D721Med (cell line): ENCODE measurements at places on chromosomes 12 and 14.

DNA sequence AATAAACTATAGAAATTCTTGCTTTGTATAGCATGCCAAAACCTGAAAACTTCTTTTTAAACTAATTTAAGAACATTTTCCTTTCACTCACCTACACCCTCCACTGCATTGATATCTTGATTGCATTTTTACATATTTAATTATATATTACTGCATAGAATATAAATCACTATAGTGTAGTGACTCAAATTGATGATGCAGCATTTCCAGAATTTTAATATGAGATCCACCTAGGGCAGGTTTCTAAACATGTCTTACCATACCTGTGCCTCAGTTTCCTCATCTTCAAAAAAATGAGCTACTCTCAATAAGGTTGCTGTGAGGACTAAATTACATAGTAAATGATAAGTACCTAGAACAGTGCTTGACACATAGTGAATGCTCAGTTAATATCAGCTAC is 881.5 kb downstream of the RPS29 start:
- DNase-seq = no peak

- DNase-seq = no peak
These were observed 89.6 kb upstream of the ATF7IP start for GRCh38 chr12:14275886-14276285.

DNA sequence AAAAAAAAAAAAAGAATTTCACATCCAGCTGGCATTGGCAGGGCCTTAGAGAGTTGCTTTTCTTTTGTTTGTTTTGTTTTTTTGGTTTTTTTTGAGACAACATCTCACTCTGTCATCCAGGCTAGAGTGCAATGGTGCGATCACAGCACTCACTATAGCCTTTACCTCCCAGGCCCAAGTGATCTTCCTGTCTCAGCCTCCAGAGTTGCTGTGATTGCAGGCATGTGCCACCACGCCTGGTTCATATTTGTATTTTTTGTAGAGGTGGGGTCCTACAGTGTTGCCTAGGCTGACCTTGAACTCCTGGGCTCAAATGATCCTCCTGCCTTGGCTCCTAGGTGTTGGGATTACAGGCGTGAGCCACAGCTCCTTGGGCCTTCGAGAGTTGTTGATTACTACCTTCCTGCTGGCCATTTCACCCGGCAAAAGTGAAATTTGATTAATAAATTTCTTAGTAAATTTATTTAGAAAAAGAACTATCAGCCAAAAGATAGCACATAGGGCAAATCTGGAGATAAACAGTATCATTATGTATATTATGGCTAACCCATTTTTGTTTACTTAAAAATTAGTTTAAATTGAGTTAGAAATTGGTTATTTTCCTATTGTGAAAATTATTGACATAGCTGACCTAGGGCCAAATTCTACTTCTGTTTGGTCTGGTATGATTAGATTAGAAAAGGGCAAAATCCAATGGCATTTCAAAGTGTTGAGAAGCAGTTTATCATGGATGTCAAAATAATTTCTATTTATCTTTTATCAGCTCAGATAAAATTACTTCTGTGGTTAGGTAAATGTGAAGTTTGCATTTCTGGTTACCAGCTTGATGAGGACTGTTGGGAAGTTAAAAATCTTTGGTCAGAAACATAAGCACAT is 12.6 kb downstream of the ACTR6 start:
- DNase-seq = no peak

DNA sequence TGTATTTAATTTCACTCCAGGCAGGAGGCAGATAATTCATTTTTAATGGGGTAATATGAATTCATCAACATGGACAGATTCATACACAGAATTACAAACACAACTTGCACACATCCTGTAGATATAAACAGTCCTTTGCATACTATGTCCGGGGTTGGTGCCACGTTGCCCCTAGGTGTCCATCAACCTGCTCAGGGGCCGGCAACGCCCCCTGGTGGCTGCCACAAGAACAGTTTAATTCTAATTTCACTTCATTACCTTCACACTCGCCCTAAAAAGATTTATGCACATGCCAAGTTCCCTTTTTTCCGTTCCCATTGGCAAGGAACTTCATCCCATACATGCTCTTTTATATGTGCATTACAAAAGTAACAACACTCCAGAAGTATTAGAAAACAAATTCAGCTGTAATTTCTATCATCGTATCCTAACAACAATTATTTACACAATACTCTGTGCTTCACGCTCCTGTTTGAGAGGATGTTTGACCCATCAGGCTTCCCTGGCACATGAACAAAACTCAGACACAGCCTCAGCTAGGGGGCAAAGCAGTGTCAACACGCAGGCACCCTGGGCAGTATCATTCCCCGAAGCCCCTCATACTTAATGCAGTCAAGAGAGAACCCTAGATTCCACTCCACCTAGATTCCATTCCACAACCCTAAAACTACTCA is 15.5 kb downstream of the MANSC1 start:
- DNase-seq = no peak

DNA sequence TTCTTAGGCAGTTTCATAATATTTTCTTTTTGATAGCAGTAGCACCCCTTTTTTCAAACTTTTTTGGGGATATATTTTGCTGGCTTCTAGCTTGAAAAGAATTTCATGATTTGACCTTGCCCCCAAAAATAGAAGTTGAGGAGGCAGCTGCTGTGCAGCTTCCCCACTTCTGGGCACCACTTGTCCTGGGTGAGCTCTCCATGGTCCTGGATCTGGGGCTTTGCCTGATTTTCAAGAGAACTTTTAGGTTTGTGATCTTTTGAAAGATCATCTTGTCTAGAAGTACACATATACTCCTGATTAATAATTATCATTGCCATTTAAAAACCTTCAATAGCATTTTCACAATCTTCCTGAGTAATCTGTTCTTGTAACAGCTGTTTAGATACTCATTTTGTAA is 271.6 kb downstream of the NPAS3 start:
- no peak for DNase-seq

GRCh38 chr14:56119201-56119981 is 1.2 kb downstream of the PELI2 start:
- DNase-seq = no peak

DNA sequence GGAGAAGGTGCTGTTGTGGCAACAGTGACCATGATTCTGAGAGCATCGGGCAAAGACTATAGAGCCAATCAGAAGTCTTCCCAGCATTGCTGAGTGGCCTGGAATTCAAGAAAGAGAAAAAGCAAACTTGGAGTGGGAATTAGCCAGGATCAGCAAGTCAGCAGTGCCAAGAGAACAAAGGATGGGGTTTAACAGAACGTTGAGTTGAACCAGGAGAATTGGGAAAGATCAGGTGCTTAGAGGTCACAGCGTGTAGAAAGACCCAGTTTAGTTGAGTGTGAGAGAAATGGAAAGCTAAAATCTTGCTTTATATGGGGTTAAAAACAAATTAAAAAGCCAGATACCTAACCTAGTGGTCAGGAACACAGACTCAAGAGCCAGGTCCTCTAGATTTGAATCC is 90.5 kb upstream of the DNM1L start:
- DNase-seq = no peak

DNA sequence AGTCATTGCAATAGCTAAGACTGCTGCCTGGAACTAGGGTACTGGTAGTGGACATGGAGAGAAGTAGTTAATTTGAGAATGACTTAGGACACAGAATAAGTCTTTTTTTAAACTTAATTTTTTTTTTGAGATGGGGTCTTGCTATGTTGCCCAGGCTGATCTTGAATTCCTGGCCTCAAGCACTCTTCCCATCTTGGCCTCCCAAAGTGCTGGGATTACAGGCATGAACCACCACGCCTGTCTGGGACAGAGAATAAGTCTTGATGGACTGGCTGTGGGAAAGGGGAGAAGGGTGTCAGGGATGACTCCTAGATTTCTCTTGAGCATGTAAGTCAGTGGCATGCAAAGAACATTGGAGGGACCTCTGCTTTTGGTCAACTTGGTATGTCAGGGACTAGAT is 42.9 kb downstream of the LIN52 start:
- DNase-seq = no peak

- peak; percentile 97 for DNase-seq
These were observed 8.3 kb upstream of the MTA1 start for GRCh38 chr14:105411017-105411941.

DNA sequence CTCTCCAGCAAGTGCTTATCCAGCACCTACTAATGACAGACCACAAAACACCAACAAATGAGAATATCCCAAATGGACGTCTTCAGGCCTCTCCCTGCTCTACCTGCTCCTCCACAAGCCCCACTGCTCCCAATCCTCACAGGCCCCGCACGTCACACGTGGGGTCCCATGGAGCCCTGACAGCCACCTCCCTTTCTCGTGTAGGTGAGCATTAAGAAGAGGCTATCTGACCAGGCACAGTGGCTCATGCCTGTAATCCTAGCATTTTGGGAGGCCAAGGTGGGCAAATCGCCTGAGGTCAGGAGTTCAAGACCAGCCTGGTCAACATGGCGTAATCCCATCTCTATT is 5.4 kb downstream of the RIMBP2 start:
- no peak for DNase-seq

- no peak for DNase-seq
These were observed 15.4 kb upstream of the BCL11B start for GRCh38 chr14:99287269-99287942.

- DNase-seq = no peak
These were observed 412.1 kb downstream of the DAD1 start for GRCh38 chr14:22176957-22177356.

DNA sequence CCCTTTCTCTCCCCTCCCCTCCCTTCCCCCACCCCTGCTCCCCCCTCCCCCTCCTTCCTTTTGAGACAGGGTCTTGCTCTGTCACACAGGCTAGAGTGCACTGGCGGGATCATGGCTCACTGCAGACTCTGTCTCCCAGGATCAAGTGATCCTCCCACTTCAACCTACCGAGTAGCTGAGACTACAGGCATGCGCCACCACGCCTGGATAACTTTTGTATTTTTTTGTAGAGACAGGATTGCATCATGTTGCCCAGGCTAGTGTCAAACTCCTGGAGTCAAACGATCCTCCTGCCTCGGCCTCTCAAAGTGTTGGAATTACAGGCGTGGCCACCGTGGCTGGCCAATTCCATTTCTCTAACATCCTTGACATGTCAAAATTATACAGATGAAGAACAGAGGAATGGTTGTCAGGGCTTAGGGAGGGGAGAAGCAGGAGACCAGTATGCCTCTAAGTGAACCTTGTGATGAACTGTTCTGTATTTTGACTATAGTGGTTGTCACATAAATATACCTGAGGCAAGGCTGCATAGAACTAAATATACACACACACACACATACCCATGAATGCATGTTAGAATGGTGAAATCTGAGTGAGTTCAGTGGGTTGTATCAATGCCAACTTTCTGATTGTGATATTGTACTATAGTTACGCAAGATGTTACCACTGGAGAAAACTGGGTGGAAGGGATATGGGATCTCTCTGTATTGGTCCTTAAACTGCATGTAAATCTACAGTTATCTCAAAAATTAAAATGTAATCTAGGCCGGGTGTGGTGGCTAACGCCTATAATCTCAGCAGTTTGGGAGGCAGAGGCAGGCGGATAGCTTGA is 3.6 kb upstream of the CFAP73 start:
- no peak for DNase-seq

DNA sequence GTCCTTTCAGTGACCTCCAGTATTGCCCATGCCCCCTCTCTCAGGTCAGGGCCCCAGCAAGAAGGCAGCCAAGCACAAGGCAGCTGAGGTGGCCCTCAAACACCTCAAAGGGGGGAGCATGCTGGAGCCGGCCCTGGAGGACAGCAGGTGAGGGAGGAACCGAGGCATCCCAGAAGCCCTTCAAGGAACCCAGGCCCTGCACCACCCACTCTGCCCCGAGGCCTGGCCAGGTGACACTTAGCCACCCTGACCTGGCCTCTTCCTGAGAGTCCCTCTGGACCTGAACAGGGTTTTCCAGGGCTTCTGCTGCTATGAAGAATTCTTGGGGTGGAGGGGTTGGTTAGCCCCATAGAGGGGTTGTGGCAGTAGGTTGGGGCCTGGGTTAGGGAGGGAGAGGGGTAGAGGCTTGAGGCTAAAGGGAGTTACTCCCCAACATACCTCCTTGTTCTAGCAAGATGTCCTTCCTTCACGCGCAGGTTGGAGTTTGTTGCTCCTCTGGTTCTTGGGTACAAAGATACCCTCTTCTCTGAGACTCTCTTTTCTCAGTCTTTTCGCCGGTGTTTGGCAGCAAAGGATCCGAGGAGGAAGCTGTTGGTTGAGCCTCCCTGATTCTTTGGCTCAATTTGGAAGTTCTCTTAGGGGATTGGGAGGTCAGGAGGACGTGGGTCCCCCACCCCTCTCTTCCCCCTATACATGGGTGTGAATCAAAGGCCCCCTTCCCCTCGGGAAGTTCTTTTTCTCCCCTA is 2.1 kb downstream of the TARBP2 start:
- no peak for DNase-seq

GRCh38 chr14:33035416-33036194 is 96.9 kb downstream of the NPAS3 start:
- no peak for DNase-seq

DNA sequence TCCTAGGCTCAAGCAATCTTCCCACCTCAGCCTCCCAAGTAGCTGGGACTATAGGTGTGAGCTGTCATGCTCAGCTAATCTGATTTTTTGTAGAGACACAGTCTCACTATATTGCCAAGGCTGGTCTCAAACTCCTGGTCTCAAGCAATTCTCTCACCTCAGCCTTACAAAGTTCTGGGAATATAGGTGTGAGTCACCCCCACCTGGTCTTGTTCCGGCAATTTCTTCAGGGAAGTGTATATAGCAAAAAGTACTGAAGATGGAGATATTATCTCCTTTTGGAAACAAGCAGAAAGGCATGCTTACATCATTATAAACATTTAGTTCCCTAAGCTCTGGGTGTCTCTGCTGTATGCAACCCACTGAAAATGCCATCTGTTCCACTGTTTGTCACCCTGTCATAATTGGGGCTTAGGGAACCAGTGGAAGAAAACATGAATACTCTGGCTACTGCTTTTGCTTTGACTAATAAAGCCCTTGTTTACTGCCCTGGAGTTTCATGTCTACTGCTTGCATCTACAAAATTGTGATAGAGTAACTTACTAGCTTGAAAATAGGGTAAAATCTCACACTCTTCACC is 940.2 kb downstream of the GALC start:
- DNase-seq = no peak

- no peak for DNase-seq
These were observed 15.9 kb downstream of the COL2A1 start for GRCh38 chr12:47988073-47989022.

- DNase-seq = no peak
These were observed 18.0 kb downstream of the DEPDC4 start for GRCh38 chr12:100248886-100249285.

- no peak for DNase-seq
These were observed 515.4 kb downstream of the FUT8 start for GRCh38 chr14:65927931-65928356.

DNA sequence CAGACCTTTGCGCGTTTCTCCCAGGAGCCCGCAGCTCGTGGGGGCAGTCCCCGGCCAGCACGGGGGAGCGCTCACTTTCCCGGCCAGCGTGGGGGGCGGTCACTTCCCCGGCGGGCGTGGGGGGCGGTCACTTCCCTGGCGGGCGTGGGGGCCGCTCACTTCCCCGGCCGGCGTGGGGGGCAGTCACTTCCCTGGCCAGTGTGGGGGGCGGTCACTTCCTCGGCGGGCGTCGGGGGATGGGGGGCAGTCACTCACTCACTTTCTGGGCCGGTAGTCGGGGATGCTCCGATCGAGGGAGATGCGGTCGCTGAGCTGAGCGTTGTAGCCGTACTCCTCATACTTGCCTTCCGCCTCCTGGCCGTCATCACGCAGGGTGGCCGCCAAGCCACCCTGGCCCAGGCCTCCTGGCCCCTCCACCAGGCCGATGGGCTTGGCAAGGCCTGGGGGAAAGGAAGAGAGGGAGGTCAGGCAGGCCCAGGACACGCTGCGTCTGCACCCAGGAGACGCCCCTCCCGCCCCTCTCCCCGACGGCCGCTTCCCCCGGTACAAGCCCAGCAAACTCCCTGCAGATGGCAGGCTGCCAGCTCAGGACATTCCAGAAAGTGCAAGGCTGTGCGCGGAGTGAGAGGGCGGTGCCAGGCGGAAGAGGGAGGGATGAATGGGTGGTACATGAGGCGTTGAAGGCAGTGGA is 43.3 kb downstream of the GALNT9 start:
- DNase-seq = no peak
